Activated CD4-positive, CD25-positive, alpha-beta regulatory T cell treated with anti-CD3 and anti-CD28 coated beads, Interleukin-2, amount 50 U/mL, for 16 hours (primary cell): ENCODE measurements at places on chromosomes 1 and 21.

DNA sequence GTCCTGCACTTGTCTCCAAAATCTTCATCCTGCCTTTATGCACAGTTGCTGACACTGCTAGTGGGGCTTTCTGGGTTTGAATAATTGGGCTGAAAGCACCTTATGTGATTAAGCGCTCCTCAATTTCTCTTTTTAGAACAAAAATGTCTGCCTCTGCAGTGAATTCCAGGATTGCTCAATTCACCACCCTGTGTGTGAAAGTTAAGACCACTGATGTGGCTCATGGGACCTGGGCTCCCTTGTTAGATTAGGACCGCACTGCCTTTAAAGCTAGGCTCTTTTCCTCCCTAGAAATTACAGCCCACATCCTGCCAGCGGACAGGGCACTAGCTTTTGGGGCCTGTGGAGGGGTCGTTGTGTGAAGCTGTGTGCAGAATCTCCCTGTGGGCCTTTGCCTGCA is 18.8 kb downstream of the KIAA1614 start:
- no peak for DNase-seq

GRCh38 chr1:232476538-232476950 is 153.4 kb downstream of the SIPA1L2 start:
- DNase-seq: no peak

- DNase-seq: no peak
Observed at GRCh38 chr1:202565890-202566602, 144.2 kb downstream of the SYT2 start.

DNA sequence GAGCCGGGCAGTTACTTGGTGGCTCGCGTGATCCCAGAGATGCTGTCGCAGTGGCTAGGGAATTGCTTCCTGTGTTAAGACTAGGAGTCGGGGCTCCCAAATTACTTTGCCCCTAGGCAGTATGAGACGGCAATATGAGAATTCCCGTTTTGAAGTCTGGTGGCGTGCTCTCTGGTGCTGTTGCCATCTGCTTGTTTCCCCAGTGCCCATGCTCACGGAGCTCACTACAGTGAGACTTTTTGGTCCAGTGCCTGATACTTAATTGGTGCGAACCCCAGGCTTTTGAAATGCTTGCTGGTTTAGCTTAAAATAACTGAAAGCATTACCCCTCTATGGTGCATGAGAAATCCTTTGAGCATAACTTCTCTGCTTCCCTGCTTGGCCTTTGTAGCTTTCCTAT is 22.3 kb downstream of the AGT start:
- DNase-seq: no peak

- no peak for DNase-seq
Observed at GRCh38 chr1:30928171-30928570, 19.6 kb upstream of the SDC3 start.
